NCI-H748 treated with DMSO at 0.1 percent for 48 hours (cell line): ENCODE measurements at places on chromosomes 11 and 22.
A peak's percentile ranks its signal among the peaks of the same experiment; 100 is the strongest.

GRCh38 chr11:119445850-119446249 is 22.9 kb upstream of the THY1 start:
- DNase-seq, result no peak

DNA sequence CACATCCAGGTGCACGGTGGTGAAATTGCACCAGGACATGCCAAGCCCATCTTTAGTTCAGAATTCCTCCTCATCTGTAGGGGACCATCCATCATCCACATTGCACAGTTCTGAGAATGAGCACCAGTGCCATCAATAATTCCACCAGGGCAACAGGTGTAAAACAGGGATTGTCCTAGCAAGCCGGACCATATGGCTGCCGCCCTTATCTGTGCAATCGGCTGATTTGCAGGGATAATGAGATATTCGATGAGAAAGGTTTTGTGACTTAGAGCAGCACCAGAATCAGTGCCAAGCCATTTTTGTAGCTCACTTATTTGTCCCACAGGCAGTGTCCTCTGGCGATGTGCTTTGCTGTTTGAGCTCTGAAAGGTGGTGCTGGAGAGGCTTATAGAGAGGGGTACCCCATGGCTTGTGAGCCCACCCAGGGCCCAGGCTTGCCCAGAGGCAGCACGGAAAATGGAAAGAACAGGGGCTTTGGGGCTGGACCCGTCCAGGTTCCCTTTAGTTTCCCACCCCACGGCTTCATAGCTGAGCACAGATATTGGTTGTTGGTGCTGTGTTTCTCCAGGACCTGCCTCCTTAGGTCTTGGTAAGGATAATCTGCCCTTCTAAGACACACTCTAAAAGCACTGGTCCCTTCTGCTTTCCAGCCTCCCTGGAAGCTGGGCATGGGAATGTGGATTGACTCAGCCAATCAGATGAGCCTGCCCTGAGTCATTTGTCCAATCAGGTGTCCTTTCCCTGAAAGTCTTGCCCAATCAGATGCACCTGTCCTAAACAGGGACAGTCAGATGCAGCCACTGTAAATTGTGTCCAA is 84.0 kb upstream of the SHANK2 start:
- no peak for DNase-seq

DNA sequence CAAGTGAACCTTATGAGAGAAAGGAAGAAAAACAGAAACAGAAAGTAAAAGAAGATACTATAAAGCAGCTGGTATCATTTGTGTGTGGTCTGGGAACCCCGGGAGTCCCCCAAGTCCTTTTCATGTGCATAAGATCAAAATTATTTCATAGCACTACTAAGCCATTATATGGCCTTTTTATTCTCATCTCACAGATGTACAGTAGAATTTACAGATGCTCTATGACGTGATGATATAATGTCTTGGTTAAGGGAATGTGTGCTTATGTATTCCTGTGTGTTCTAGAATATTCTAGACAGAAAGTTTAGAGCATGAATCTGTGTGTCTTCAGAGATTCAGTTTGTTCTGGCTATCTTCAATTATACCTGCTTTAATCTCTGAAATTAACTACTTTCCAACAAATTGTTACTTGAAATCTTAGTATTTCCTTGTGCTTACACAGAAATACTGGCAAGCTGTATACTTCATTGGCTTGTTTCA is 8.6 kb upstream of the TPP1 start:
- DNase-seq, result no peak

GRCh38 chr22:37498289-37498909 is 12.2 kb upstream of the MFNG start:
- DNase-seq, result no peak

- DNase-seq, result no peak
Observed at GRCh38 chr11:31995525-31996094, 95.3 kb upstream of the RCN1 start.

- no peak for DNase-seq
Observed at GRCh38 chr11:70717936-70718595, 319.7 kb downstream of the CTTN start.

- DNase-seq, result peak; percentile 51
Observed at GRCh38 chr11:120952461-120953434, 71.2 kb upstream of the TBCEL start.
